ENCODE measurements at places on chromosomes 5 and 9. TPM values are rescaled to one million over a fixed set of nuclear protein-coding genes. Genes with fewer than 3 reads are reported as not detected.

DNA sequence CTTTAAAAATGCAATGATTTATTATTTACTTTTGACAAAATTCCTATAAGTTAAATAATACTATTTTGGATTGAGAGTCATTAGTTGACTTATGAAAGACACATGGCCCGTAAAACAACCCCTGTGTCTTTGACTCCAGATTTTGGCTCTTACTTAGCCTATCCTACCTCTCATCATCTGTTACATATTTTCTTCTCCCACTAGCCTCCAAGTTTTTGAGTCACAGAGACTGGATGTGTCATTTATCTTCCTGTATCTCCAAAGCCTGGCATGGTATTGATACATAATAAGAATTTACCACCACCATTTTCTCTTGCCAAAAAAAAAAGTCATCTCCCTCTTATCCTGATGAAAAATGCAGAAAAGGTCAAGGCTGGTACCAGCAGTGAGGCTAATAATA lies 99.9 kb downstream of the GABRB2 start:
- no peak for DNase-seq

- DNase-seq, result no peak
These were observed 273.0 kb downstream of the ELAVL2 start for GRCh38 chr9:23552876-23553601.

- DNase-seq, result no peak
These were observed 14.4 kb upstream of the PAIP1 start for GRCh38 chr5:43571237-43571636.

DNA sequence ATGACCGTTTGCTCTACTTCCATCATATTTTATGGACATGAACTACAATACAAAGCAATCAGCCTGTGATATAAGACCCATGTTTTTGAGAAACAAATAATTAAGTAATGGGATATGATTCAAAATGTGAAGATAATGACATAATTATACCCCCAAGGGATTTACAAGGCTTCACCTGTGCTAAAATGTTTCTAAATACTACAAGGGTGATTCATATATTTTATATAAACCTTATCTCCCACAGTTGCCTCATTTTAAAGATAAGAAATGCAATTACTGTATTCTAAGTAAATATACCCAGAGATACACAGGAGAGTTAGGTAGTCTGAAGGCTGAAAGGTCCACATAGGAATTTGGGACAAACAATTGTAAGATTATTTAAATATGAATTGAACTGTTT lies 662.0 kb upstream of the CHD1 start:
- DNase-seq, result no peak

DNA sequence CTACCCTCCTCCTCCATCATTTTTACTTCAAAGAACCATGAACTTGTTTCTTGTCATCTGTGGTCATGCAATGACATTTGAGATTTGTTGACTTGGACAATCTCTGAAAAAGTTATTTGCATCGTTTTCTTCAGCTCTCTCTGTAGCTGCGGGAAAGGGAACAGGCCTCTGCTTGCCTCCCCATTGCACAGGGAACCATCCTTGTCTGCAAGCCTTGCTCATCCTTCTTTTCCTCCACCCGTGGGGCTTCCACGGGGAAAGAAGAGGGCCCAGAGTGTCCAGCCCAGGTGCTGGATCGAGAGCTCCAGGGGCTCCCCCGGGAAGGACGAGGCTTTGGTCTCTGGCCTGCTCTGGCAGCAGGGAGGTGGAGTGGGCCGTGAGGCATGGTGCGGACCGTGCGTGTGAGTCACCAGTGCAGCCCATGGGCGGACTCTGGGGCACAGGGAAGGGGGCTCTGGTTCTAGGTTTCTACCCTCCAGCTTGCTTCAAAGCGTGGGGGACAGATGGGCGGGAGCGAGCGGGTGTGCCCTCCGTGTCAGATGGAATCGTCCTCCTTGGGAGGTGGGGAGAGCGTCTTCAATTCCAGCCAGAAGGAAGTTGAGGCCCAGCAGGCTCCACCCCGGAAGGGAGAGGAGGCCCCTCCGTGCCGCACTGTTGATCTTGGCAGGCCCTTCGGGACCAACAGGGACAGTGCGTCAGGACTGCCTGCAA lies 6.0 kb upstream of the IRX4 start:
- no peak for DNase-seq

DNA sequence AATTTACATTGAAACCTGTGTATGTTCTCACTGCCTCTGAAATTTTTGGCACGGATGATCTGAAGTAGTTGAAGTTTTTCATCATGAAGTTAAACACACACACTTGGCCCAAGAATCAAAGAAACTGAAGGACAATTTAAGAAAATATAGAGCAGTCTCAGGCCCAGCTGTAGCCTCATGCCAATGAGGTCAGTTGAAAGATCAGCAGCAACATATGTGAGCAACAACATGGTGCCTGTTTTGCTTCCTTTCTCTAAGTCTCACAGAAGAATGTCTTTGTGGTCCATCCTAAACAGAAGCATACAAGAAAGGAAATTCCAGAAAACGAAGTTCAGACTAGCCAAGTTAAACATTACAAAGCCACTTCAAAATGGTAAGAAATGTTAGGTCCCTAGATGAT lies 1737.2 kb downstream of the MAT2B start:
- DNase-seq, result no peak

GRCh38 chr9:130885484-130886375 lies 10.9 kb downstream of the QRFP start:
- DNase-seq, result no peak

GRCh38 chr5:59002162-59002825 lies 419.4 kb downstream of the RAB3C start:
- DNase-seq, result no peak

DNA sequence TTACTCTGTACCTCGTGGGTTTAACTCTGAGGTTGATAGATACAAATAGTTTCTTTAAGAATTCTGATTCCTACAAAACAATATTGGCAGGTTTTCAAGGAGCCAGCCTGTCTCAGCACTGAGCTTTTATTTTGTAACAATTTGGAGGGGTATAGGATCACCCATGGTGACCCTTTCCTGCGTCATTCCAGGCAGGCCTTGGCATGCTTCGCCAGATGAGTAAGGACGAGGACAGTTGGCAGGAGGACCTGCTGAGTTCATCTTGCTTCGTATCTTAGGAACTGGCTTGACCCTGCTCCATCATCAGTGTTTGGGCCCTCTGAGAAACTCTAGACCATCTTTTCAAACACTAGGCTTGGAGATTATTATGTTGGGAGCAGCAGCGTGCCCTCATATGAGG lies 17.9 kb downstream of the ZNF462 start:
- DNase-seq, result no peak

Gene ARHGEF39
- total RNA-seq, result 4.7 TPM

Gene IL4
- total RNA-seq, result not detected

Gene C9orf50
- not detected for total RNA-seq

Gene ANGPTL2
- total RNA-seq, result 37.7 TPM

Gene PCDHGA2
- 5.7 TPM for total RNA-seq

Gene LRRC19
- 0.11 TPM for total RNA-seq

Gene SOX30
- not detected for total RNA-seq
